ENCODE measurements at places on chromosomes 1 and 21.
A peak's percentile ranks its signal among the peaks of the same experiment; 100 is the strongest.

GRCh38 chr1:230917284-230918135, 49.2 kb upstream of the C1orf198 start:
- peak; percentile 89 for DNase-seq

DNA sequence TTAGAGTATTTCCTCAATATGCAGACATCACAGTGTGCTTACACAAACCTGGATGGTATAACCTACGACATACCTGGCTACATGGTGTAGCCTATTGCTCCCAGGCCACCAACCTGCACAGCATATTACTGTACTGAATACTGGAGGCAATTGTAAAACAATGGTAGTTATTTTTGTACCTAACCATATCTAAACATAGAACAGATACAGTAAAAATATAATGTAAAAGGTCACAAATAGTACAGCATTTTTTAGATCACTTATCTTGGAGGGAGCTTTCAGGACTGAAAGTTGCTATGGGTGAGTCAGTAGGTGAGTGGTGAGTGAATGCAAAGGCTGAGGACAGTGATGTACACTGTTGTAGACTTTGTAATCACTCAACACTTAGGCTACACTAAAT, 492.3 kb downstream of the MRPL39 start:
- DNase-seq: no peak

- DNase-seq: no peak
These were observed 1.3 kb upstream of the PEX10 start for GRCh38 chr1:2413495-2414296.

GRCh38 chr1:92964998-92965397, 3.7 kb upstream of the DIPK1A start:
- no peak for DNase-seq

DNA sequence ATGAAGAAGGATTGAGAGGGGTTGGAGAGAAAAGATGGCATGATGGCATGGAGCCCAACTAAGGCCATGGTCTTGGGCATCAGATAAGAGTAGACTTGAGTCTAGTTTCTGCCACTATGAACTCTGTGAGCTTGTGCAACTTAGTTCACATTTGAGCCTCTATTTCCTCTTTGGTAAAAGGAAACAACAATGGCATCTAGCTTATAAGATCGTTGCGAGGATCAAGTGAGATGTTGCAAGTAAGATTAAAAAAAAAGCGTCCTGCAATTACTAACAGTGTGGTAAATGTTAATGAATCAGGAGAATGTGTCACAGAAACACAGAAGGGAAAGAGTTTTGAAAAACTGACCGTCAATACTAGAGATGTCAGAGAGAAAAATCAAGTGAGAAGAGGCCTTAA, 202.9 kb upstream of the FGGY start:
- DNase-seq: no peak

GRCh38 chr1:74356493-74356892, 121.3 kb downstream of the TNNI3K start:
- no peak for DNase-seq

Data from NCI-H1694 (cell line).